KBM-7 (cell line): ENCODE measurements at places on chromosomes 5 and 9.

DNA sequence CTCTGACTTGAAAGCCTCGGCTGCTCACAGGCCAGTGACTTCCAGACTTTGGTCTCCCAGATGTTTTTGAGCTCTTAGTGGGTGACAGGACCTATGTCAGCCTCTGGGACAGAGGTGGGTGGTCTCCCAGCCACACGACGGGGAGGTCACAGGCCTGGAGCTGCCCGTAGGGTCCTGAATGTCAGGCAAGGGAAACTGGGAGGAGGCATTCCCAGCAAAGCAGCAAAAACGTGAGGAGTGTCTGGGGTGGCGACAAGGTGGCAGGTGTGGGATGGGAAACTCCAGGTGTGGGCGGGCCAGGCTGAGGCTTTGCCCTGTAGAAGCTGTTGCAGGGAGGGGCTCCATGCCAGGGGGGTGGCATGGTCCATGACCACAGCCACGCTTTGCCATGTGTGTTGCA lies 110.5 kb downstream of the CACNA1B start:
- DNase-seq = no peak

DNA sequence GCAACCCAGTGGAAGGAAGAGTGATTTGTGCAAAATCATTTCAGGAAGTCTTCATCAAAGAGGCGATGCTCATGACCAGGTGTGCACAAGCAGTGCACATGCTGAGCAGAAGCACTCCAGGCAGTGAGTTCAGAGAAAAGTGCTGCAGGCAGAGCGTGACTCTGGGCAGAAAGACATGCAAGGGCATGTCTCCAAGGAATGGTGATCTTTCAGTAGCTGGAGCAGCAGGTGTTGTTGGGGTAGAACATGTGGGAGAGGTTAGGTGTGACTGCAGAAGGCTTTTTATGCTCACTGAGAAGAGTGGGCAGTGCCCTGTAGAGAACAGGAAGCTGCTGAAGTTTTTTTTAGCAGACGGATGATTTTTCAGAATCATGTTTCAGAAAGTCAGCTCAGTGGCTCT lies 545.4 kb upstream of the TLE4 start:
- DNase-seq = peak; percentile 22

DNA sequence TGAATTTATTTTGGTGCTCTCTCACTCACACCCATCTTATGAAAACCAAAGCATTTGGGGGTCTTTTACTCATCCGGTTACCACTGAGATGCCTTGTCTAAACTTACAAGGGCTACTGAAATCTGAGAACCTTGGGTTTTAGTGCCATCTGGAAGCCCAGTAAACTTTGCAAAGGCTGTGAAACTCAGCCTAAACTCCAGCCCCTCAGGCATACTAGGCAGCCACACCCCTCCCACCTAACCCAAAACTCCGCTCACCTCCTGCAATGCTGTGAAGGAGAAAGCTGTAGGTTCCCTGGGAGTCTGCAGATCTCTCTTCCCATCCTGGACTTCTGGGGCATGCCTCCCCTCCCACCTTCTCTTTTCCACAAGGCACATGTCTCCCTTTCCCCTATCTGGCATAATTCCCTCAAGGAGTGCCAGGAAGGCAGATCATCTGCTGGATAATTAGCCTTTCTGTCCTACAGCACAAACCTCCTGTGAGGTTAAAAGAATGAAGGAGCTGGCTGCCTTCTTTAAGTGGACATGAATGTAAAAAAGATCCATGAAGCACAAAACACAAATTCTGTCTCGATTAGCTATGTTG lies 71.5 kb upstream of the ANXA1 start:
- no peak for DNase-seq

GRCh38 chr5:74625742-74626241 lies 14.7 kb downstream of the ENC1 start:
- no peak for DNase-seq

DNA sequence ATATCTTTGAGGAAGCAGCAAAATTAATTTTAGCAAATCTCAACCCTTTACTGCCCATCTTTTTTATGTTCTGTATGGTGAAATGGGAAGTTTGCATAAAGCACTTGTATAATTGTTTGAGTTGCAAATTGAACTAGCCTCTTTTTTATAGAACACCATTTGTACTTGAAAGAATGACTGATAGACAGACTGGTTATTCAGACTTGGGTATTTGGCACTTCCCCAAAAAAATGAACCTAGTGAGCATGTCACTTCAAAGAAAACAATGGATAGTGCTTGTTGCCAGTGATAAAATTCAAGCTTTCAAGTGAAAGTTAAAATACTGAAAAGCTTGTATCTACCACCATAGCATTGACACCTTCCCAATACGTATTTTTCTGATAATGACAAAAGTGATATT lies 115.8 kb downstream of the ERCC6L2 start:
- no peak for DNase-seq

- DNase-seq = peak; percentile 35
Observed at GRCh38 chr9:95171001-95171400, 146.5 kb downstream of the FANCC start.

DNA sequence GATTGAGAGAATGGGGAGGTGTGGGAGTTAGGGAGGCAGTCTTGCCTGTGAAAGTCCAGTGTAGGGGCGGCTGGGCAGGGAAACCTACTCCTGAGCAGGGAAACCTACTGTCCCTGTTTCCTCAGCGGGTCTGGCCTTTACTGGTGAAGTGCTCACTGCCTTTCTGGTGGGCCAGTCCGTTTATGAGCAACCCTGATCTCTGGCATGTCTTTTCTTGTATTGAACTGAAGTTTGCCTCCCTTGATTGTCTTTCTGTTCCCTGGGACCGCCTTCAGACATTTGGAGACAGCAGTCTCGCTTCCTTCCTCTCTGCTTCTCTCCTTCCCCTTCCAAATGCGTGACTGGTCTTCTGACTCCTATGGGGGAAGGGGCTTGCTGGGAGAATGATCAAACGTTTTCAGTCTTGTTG lies 2.9 kb downstream of the SNX18 start:
- DNase-seq = peak; percentile 80

DNA sequence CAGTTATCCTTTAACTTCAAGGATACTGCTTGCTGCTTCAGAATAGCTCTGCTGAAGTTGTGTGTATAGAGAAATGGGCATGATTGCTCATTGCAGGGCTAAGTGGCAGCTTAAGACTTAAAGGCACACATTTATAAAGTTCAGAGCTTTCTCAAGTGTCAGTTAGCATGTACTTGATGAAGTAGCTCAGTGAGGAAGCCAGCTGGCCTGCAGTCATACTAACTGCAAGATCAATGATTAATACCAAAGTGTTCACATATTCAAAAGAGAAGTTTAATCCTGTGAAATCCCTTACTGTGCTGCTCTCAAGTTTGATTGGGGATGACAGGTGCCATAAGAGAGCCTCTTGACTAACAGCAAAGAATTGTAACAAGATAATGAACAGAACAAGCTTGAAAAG lies 483.4 kb upstream of the NUDT12 start:
- DNase-seq = no peak

GRCh38 chr5:24923400-24923799 lies 278.6 kb upstream of the CDH10 start:
- no peak for DNase-seq

GRCh38 chr5:124477062-124477461 lies 269.4 kb downstream of the ZNF608 start:
- no peak for DNase-seq

- DNase-seq = no peak
Observed at GRCh38 chr5:132264546-132265335, 7.2 kb downstream of the PDLIM4 start.

GRCh38 chr5:42858031-42858643 lies 46.4 kb upstream of the SELENOP start:
- no peak for DNase-seq

DNA sequence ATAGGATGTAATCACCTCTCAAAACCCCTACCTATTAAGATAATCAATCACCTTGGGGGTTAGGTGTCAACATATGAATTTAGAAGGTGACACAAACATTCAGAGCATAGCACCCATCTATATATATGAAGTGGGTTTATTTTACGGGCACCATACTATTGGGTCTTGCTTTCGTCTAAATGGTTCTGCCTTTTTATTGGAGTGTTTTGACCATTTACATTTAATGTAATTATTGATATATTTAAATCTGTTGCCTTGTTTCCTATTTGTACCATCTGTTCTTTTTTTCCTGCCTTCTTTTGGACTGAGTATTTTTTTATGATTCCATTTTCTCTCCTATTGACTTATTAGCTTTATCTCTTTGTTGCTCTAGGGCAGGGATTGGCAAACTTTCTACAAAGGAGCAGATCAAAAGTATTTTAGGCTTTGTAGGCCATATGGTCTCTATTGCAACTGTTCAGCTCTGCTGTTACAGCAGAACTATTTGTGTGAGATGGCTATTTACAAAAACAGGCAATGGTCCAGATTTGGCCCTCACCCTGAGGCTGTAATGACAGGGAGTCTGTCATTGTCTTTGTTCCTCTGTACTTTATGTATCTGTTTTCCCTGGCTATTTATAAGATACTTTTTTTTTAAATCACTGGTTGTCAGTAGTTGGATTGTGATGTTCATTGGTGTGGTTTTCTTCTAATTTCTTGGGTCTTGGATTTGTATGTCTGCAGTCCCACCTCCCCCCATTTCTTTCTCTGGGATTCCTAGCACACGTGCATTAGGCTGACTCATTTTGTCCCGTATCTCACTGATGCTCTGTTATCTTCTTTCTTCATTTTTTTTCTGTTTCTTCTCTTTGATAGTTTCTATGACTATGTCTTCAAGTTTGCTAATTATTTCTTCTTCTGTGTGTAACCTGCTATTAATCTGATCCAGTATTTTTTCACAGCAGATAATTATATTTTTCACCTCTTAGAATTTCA lies 127.1 kb downstream of the DAB2IP start:
- DNase-seq = no peak

DNA sequence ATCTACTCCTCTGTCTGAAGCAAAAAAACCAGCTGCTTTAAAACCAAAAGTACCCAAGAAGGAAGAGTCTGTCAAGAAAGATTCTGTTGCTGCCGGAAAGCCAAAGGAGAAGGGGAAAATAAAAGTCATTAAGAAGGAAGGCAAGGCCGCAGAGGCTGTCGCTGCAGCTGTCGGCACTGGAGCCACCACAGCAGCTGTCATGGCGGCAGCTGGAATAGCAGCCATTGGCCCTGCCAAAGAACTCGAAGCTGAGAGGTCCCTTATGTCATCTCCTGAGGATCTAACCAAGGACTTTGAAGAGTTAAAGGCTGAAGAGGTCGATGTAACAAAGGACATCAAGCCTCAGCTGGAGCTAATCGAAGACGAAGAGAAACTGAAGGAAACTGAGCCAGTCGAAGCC lies 88.3 kb downstream of the MAP1B start:
- DNase-seq = no peak
